ENCODE measurements at places on chromosomes 4 and X. TPM values are rescaled to one million over a fixed set of nuclear protein-coding genes. Genes with fewer than 3 reads are reported as not detected.

TEX13B gene
- not detected for total RNA-seq

FDCSP gene
- total RNA-seq: 1.7 TPM

SLC49A3 gene
- total RNA-seq: 2.1 TPM

- no peak for DNase-seq
These were observed 490.0 kb upstream of the TENM3 start for GRCh38 chr4:181753207-181753606.

DNA sequence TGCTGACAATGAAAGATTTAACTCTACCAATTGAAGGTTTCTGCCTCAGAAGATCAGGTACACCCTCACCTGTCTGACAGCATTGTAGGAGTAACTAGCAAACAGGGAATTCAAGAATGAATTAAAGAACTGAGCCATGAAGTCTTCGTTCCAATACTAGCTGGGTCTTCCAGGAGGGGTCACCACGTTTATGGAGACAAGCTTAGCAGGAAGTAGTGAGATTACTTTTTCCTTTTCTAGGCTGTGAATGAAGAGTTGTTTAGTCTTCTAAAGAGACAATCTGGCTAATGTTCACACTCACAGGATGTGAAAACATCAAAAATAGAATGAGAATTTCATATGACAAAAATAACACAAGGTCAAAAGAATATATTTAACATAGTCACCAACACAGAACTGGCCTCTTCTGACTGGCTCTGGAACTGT, 54.9 kb downstream of the REELD1 start:
- DNase-seq: no peak

DNA sequence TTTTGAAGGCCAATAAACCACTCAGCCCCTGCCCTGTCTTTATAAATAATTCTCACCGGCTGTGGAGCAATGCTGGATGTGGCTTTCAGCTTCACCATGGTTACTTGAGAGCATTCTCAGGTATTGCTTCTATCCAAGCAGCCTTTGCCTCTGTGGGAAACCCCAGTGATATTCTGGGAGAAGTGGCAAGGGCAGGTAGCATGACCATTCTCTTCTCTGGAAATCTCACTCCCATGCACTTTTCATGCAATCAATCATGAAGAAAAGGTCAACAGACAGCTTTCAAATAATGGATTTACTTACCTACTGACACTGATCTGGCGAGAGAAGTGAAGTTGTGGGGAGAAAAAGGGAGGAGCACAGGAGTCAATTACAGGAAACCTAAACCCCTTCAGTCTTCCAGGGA, 49.5 kb downstream of the UNC5C start:
- DNase-seq: no peak

Data from urinary bladder (tissue), 4 donors.